Fibroblast of lung (primary cell): ENCODE measurements at places on chromosomes 12 and 14. TPM values are rescaled to one million over a fixed set of nuclear protein-coding genes. Genes with fewer than 3 reads are reported as not detected.

Gene LRRC10
- not detected in 2 replicates for total RNA-seq

Gene IL22
- total RNA-seq, result not detected in 2 replicates

Gene FAM90A1
- 0.26 and 0.33 TPM in 2 replicates for total RNA-seq

- DNase-seq, result peak; percentile 54
Observed at GRCh38 chr14:57692671-57693070, 173.2 kb downstream of the SLC35F4 start.

Gene PAX9
- total RNA-seq, result not detected in 2 replicates
